Activated T-helper 2 cell treated with anti-CD3 and anti-CD28 coated beads, Interferon-gamma antibody, Interleukin-2, Interleukin-4, amounts not matched to agents 10 μg/mL and 5 μg/mL and 100 μg/mL, durations not matched to agents 14 hours and 24 hours and 36 hours (primary cell): ENCODE measurements at places on chromosomes 5 and 9. TPM values are rescaled to one million over a fixed set of nuclear protein-coding genes. Genes with fewer than 3 reads are reported as not detected.
A peak's percentile ranks its signal among the peaks of the same experiment; 100 is the strongest.

GRXCR2 gene
- not detected in 2 replicates for total RNA-seq

OR1J2 gene
- not detected in 2 replicates for total RNA-seq

MRNIP gene
- 24.4 and 30.1 TPM in 2 replicates for total RNA-seq

NIPAL4 gene
- total RNA-seq, result 1.9 and 2.1 TPM in 2 replicates

PKN3 gene
- 25.4 and 28.0 TPM in 2 replicates for total RNA-seq

LRRC26 gene
- 0.21 and 0.34 TPM in 2 replicates for total RNA-seq

PRSS3 gene
- not detected in 2 replicates for total RNA-seq

FCN1 gene
- not detected in 2 replicates for total RNA-seq

YTHDC2 gene
- total RNA-seq, result 23.1 and 23.9 TPM in 2 replicates

GRCh38 chr5:10329820-10330481, 22.2 kb upstream of the CMBL start:
- no peak for DNase-seq

DNA sequence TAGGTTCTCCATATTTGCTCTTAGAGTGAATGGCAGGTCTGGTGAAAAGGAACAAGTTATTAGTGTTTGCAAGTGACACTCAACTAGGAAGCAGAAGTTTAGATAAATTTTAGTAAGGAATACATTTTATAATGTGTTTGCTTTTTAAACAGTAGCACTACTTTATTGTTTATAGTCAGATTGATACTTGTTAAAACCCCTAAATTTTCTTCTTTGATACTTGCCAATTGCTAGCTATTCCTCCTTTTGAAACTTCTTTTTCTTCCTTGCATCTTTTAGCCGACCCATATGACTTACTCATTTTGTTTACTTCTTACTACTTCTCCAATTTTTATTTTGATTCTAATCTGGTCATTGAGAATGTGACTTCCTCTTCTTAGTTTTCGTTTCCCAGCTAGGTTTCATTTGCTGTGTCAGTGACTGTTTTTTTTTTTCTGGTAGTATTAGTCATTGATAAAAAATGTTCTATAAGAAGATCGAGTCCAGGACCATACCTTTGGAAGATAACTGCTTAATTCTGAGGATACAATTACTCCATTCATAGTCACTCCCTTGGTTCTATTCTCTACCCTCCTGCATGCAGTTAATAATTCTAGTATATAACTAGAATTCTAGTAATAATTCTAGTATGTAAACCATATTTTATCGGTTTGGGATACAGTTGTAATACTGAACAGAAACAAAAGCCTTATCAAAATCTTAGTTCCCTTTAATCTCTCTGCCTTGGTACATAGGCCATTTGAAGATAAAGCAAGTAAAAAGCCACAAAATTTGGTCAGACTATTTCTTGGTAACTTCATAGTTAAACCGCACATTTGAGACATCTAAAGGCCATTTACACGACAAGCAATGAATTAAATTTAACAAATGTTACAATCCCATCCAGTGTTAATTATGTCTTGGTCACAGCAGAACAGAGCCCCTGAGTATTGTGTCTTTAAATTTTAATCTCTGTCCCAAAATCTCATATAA, 2.8 kb upstream of the RICTOR start:
- no peak for DNase-seq

DNA sequence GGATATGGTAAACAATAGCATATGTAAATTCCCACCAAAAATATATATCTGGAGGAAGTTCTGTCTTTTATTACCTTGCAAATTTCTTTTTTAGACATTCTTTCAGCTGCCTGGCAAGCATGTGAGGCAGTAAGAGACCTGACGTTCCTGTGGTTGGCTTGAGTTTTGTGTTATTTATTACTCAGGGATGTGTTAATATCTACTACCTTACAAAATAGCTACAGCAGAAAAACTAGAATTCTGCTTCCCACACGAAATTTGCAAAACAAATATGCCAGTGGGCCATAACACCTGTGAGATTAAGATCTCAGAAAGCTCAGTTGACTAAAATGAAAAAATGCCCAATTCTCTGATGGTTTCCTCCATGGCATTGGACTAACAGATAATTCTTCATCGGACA, 274.2 kb downstream of the TMEM167A start:
- DNase-seq, result no peak

DNA sequence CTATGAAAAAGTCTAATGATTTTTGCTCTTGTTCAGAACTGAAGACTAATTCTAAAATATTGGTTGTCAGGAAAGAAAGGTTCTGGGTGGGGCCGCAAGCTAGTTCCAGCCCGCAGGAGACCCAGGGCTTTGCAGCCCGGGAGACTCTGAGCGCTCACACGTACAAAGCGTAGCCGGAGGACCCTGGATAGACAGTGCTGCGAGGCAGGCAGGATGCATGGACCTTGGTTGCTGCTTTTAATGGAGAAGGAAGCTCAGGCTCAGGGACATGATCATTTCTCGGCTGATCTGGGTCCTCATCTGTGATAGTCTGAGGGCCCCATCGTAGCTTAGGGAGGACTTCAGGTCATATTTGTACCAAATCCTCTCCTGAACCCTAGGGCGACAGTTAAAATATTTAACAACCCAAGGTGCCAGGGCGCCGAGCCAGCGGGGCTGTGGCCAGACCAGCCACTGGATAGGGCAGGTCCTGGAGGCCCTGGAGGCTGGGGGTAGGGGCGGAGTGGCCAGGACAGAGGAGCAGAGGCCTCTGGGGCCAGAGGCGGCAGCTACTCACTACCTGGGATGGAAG, 70.1 kb upstream of the UNC5A start:
- no peak for DNase-seq

- no peak for DNase-seq
These were observed 54.4 kb downstream of the CMYA5 start for GRCh38 chr5:79743846-79744605.

- no peak for DNase-seq
These were observed 473.1 kb downstream of the NR2F1-AS1 start for GRCh38 chr5:93107805-93108520.

GRCh38 chr9:136533775-136534157, 12.1 kb downstream of the NOTCH1 start:
- DNase-seq, result peak; percentile 73

GRCh38 chr9:5976674-5977397, 38.6 kb downstream of the RANBP6 start:
- DNase-seq, result no peak

DNA sequence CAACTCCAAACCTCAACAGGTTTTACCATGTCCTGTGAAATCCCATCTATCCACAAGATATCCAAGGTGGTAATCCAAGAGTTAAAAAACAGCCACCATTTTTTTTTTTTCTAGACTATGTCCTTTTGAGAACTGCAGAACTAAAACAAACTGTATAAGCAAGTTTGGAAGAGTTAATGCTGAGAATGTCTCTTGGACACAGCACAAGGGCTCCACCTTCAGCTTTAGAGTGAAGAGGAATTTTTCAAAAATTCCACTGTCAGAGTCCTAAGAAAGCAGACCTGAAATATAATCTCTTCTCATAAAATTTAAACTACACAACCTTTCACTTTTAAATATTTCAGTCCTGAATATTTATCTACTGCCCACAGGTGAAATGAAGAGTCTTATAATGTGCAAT, 167.8 kb upstream of the CCNG1 start:
- no peak for DNase-seq

GRCh38 chr5:99765011-99765410, 770.2 kb upstream of the FAM174A start:
- no peak for DNase-seq

- no peak for DNase-seq
These were observed 454.5 kb downstream of the HINT1 start for GRCh38 chr5:130710596-130710995.

DNA sequence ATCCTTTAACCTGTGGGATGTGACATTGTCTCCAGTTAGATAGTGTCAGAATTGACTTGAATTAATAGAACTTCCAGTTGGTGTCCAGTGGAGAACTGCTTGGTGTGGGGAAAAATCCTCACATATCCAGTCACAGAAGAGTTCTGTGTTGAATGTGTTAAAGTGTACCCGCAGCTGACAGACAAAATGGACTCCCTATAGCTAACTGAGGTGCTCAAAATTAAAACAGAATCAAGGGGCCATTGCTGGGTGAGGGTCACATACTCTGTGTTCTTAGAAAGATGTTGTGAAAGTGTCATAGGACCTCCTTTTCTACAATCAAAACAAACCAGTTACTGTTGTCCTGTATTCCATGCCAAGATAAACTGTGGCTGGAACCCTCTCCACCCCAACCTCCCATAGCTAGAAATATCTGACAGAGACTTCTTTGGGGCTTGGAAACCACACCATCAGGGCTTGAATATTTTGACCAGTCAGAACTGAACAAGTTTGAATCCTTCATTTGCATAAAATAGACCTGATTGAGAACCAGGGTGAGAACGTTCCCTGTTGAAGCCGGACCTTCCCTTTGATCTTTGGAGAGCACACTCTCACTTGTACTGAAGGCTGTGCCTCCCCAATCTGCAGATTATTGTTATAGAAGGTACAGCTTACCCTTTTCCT, 164.0 kb upstream of the ZNF608 start:
- no peak for DNase-seq

DNA sequence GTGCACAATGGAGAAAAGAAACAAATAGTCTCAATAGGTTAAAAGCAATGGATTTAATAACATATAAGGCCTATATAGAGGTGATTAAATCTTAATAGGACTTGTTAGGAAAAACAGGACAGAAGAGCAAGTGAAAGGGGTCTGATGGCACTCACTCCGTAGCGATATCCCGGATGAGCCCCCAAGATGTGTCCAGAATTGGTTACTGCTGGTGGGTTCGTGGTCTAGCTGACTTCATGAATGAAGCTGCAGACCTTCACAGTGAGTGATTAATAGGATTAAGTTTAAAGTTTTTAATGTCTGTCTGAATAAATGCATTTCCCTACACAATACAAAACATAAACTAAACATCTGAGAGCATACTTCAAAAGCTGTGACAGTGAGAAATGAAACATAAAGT, 110.4 kb upstream of the FAM174A start:
- DNase-seq, result no peak

GRCh38 chr5:132464156-132464939, 26.2 kb downstream of the IRF1 start:
- DNase-seq, result no peak

DNA sequence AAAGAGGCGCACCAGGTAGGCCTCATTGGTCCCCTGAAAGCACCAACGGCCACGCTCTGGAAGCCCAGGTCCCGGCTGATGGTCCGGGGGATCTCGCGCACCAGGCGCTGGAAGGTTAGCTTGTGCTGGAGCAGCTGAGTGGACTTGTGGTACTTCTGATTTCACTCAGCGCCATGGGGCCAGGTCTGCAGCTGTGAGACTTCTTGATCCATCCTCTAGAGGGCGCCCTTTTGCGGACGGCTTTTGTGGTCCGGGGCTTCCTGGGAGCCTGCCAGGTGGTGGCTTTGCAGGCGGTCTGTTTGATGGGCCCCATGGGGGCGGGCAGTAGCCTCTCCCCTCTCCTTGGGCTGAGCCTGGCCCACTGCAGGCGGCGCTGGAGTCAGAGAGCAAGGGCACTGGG, 10.4 kb downstream of the TAF11L12 start:
- DNase-seq, result no peak

GRCh38 chr5:93331241-93331640, 249.8 kb downstream of the NR2F1-AS1 start:
- DNase-seq, result no peak

DNA sequence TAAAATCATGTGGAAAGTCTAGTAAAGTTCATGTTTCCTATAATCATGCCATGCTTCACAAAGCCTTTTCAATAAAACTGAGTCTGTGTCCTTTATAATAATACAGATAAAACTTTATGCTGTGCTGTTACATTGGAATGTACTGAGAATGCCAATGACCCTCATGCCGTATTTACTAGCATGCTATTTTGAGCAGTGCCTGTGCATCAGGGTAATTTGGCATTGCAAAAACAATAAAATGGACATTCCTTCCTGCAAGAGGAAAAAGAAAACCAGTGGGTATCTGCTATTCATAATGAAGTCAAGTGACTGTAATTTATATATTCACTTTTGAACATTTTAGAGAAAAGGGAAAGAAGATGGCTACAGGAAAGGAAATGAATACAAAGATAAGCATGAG, 159.0 kb downstream of the PBX3 start:
- no peak for DNase-seq

- DNase-seq, result peak; percentile 6
These were observed 2.6 kb downstream of the OLFML2A start for GRCh38 chr9:124779368-124780059.

- DNase-seq, result no peak
These were observed 24.4 kb upstream of the HMCN2 start for GRCh38 chr9:130241198-130241535.

GRCh38 chr5:26009742-26010141, 1028.6 kb downstream of the CDH9 start:
- DNase-seq, result no peak

GRCh38 chr9:124450241-124450924, at the start of gene ADGRD2:
ADGRD2 (plus strand) TSS chr9:124450451; CDS start chr9:124451667, 1,216 bp downstream.
- DNase-seq, result no peak

DNA sequence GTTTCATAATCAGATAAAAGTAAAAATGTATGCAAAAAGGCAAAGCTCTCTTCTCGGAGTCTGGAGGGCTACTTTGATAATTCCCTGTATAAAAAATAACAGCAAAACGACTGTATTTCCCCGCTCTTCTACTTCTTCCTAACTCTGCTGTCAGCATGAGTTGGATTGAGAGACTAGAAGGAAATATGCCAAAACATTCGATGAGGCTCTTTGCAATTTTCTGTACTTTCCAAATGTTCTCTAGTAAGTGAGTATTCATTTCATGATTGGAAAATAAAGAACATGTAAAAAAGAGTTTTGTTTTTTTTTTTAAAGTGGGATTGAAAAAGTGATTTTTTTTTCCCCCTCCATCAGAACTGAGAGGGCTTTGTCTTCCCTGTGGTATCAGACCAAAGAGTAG, 677.5 kb downstream of the ACTL7B start:
- DNase-seq, result no peak

GRCh38 chr5:155125551-155126095, 112.1 kb downstream of the KIF4B start:
- no peak for DNase-seq

- DNase-seq, result no peak
These were observed 5.8 kb upstream of the ZBTB43 start for GRCh38 chr9:126799034-126799433.

- DNase-seq, result no peak
These were observed 7.2 kb downstream of the C1QTNF2 start for GRCh38 chr5:160363211-160363610.

DNA sequence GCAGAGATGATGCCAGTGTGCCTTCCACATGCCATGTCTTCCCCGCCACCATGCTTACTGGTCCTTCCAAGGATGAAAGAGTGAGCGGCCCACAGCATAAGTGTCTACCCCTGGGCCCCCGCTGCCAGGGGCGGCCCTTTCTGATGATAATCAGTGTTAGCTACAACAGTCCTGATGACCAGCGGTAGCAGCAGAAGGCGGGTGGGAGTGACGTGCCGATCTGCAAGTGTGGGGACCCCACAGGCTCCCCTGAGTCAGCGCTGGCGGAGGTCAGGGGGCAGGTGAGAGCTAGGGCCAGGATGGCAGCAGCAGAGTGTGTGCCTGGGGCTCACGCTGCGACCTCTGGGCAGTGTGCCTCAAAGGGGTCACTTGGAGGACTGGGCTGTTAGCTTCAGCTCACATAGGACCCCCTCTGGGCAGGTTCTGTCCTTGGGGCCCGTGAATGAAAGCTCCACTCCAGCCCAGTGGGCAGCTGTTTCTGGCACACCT, 80.4 kb downstream of the HMCN2 start:
- DNase-seq, result no peak
